ENCODE measurements at places on chromosomes 12 and 14. TPM values are rescaled to one million over a fixed set of nuclear protein-coding genes. Genes with fewer than 3 reads are reported as not detected.

The ERP27 gene
- 13.6 TPM for total RNA-seq

The PAPLN gene
- total RNA-seq, result 11.1 TPM

GRCh38 chr12:15852383-15852782, 29.8 kb upstream of the STRAP start:
- H3K27me3 ChIP-seq, result no peaks in the 10 kb centered on the region
- no peaks in the 10 kb centered on the region for H3K36me3 ChIP-seq
- DNase-seq, result no peak
- H3K4me1 ChIP-seq, result no peaks in the 10 kb centered on the region

The TBC1D30 gene
- total RNA-seq, result 11.0 TPM

DNA sequence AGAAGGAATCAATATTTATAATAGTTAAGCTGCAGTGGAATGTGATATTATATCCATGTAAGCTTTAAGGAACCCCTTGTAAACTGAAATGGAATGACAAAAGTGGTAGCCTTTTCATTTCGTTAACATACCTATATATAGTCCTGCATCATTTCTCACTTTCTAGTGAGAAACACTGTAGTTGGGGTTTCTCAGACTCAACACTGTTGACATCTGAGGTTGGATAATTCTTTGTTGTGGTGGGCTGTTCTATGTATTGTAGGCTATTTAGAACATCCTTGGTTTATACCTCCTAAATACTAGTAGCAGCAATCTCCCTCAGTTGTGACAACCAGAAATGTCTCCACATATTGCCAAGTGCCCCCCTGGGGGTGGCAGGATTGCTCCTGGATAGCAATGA, 79.1 kb downstream of the RAD52 start:
- no peaks in the 10 kb centered on the region for H3K27me3 ChIP-seq
- no peak for DNase-seq
- H3K4me3 ChIP-seq, result no peak overlapping the region
- H3K4me1 ChIP-seq, result no peaks in the 10 kb centered on the region
- H3K27ac ChIP-seq, result no peak overlapping the region
- peaks cover 18% of the 10 kb centered on the region for H3K36me3 ChIP-seq

DNA sequence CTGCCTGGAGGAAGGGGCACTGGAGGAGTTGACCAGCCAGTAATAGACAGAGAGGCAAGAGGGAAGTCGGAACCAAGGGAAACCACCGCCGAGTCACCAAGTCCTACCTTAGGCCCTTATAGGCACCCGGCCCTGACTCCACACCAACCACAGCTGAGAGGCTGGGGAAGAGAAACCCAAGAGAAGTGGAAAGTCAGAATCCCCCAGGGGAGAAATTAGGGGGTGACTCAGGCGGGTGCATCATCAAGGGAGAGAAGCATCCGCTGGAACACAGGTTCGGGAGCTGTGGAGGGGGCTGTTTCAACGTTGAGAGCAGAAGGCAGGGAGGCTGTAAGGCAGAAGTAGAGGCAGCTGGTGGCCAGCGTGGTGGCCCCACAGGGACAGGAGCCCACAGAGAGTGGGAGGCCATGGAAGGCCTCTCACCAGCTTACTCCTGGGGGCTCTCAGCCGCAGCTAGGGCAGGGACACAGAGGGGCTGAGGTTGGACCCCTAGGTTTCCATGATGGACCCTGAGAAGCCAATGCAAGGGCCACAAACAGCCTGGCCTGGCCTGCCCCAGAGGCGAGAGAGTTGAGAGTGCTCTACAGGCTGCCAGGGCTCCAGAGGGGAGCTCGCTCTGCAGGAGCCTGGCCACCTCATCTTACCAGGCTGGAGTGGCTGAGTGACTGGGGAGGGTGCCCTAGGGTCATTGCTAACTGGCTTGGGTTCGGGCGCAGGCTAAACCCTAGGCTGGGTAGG, 1.4 kb upstream of the TRMT61A start:
- H3K4me3 ChIP-seq, result no peak overlapping the region
- H3K27ac ChIP-seq, result peak overlapping the region; percentile 96
- H3K4me1 ChIP-seq, result peaks cover 48% of the 10 kb centered on the region

DNA sequence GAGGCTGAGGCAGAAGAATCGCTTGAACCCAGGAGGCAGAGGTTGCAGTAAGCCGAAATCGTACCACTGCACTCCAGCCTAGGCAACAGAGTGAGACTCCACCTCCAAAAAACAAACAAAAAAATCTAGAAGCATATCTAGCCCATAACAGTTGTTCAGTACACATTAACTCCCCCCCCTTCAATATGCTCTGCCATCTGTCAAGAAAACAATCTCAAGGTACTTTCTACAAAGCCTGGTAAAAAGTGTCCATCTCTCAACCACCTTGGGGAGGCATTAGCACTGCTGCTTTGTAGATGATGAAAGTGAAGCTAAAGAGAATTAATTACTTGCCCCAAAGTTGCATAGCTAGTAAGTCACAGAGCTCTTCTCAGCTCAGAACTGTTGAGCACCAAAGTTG, 24.9 kb downstream of the LGALS3 start:
- no peak overlapping the region for H3K27ac ChIP-seq
- H3K4me1 ChIP-seq, result no peaks in the 10 kb centered on the region
- no peaks in the 10 kb centered on the region for H3K36me3 ChIP-seq
- no peak for DNase-seq

DNA sequence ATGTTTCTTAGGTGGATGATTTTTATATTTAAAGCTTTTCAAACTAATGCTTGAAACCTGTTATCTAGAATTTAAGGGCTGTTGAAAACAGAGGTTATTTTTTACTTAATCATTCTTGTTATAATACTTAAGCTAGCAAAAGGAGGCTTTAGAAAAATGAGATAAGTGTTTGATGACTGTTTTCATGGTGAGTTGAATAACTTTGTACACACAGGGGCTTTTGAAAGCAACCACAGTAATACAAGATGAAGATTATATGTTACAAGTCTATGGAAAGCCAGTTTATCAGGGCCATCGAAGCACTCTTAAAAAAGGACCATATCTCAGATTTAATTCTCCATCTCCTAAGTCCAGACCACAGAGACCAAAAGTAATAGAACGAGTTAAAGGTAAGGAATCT, 33.3 kb downstream of the KIAA0586 start:
- no peak for DNase-seq
- no peaks in the 10 kb centered on the region for H3K27me3 ChIP-seq
- H3K27ac ChIP-seq, result no peak overlapping the region
- H3K4me1 ChIP-seq, result no peaks in the 10 kb centered on the region

DNA sequence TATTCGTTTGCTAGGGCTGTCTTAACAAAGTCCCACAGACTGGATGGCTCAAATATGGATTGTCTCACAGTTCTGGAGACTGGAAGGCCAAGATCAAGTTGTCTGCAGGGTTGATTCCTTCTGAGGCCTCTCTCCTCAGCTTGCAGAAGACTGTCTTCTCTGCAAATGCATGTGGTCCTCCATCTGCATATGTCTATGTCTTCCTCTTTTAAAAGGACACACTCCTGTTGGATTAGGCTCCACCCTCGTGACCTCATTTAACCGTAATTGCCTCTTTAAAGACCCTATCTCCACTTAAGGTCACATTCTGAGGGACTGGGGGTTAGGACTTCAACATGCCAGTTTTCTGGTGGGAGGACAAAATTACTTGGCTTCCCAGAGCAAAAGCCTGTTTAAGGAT, 123.3 kb downstream of the SLC38A6 start:
- no peak overlapping the region for H3K4me3 ChIP-seq
- no peaks in the 10 kb centered on the region for H3K36me3 ChIP-seq
- peak overlapping the region; percentile 89 for H3K27ac ChIP-seq
- no peaks in the 10 kb centered on the region for H3K27me3 ChIP-seq

Data from lung (tissue), 17 donors.